ENCODE measurements at places on chromosomes 13 and 19.
A peak's percentile ranks its signal among the peaks of the same experiment; 100 is the strongest.

GRCh38 chr13:67001363-67001762 lies 228.8 kb downstream of the PCDH9 start:
- no peak for DNase-seq

DNA sequence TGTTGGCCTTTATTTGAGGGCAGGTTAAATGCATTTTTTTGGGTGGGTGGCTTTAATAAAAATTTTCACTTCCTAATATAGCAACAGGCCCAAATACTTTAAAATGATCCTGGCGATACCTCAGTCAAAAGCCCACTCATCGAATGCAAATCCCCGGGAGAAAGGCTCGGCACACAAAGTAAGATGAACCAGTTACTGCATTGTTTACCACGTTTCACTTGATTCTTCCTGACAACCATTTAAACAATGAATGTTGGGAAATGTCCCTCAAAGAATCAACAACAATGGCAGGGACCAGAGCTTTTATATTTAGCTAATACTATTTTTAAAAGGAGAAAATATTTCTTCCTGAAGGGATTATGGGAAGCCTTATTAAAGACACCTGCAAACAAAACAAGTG lies 187.7 kb downstream of the ABCC4 start:
- no peak for DNase-seq

DNA sequence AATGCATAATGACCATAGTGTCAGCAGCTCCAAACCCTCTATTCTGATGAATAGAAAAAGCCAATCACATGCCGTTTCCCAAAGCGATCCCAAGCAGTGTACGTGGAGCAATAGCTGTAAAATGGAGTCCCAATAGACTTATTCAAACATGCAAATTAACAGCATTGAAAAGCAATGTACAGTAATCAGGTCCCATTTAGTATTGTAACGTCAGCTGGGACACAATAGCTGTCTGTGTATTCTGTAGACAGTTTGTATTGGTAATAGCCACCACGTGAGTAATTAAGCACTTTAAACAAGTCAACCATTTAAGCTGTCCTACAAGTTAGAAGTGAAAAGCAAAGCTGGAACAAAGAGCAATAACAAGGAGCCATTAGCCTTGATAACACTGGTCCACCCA lies 698.2 kb downstream of the PCDH17 start:
- no peak for DNase-seq

- DNase-seq: no peak
Observed at GRCh38 chr19:45403272-45403671, 1.6 kb downstream of the PPP1R13L start.

DNA sequence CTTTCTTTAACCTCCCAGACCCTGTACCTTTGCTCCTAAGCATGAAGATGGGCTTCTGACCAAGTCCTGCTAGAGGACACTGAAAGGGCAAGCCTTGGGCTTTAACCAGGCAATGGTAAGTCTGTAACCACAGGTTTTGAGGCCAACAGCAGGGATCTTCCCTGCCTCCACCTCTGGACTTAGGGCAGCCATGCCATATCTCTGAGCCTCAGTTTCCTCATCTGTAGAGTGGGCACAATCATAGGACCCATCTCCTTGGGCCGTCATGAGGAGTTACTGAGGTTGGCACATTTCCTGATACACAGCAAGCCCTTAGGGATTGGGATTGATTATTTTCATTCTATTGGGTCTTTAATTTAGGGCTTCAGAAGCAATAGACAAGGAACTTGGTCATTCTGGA lies 14.7 kb downstream of the KLK1 start:
- DNase-seq: no peak

- DNase-seq: no peak
Observed at GRCh38 chr19:38060331-38060730, 153.3 kb downstream of the SIPA1L3 start.

- DNase-seq: peak; percentile 81
Observed at GRCh38 chr19:49889687-49890348, 6.9 kb downstream of the IL4I1 start.

DNA sequence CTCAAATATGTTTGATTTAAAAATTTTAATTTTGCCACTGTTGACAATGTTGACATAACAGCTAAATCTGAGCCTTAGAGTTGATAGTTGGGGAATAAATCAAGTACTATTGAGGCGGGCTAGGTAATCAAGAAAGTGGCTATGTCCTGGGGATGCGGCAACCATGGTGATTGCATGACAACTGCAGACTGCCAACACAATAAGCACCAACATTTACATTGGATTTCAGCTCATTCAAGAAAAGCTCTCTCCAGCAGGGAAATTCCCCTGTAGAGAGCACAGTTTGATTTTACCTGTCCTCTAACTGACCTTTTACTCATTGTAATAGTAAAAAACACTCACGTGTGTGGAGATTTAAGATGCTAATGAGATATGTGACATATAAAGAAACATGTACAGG lies 63.1 kb downstream of the ZNF100 start:
- DNase-seq: no peak

DNA sequence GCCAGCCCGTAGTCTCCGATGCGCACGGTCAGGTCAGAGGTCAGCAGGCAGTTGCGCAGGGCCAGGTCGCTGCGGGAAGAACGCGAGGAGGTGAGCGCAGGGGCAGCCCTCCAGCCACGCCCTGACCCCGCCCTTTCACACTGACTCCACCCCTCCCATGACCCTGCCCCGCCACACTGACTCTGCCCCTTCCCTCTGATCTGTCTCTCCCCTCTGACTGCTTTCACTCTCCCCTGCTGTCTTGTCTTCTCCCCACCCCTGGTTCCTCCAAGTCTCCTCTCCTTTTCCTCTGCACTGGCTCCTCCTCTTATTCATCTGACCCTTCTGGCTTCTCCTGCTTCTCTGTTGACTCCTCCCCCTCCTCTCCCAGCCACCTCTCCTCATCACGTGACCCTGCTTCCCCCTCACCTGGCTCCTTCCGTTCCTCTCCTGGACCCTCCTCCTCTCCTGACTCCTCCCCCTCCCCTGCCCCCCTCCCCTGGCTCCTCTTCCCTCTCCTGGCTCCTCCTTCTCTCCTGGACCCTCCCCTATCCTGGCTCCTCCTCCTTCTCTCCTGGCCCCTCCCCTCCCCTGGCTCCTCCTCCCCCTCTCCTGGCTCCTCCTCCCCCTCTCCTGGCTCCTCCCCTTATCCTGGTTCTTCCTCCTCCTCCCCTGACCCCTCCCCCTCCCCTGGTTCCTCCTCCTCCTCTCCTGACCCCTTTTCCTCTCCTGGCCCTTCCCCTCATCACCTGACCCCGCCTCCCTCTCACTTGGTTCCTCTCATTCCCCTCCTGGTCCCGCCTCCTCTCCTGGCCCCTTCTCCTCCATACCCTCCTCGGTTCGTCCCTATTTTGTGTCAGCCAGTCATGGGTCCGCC lies 9.9 kb downstream of the LMTK3 start:
- DNase-seq: peak; percentile 59

DNA sequence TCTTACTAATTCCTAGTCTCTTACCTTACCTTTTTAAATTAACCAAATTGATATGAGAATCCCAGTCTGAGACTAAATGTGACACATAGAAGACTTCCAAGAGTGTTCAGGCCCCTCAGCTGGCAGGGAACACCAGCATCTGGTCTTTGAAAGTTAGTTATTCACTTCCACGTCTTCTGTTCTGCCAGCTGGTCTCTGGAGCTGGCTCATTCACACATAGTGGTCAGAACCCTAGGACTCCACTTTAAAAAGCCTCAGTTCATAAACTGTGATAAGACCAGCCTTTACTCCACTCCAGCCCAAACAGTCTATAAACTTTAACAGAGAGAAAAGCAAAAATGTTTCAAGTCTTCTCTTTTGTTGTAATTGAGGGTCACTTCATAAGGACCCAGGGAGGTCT lies 263.0 kb downstream of the DCT start:
- DNase-seq: no peak

- DNase-seq: no peak
Observed at GRCh38 chr19:4609878-4610511, 29.3 kb upstream of the TNFAIP8L1 start.

DNA sequence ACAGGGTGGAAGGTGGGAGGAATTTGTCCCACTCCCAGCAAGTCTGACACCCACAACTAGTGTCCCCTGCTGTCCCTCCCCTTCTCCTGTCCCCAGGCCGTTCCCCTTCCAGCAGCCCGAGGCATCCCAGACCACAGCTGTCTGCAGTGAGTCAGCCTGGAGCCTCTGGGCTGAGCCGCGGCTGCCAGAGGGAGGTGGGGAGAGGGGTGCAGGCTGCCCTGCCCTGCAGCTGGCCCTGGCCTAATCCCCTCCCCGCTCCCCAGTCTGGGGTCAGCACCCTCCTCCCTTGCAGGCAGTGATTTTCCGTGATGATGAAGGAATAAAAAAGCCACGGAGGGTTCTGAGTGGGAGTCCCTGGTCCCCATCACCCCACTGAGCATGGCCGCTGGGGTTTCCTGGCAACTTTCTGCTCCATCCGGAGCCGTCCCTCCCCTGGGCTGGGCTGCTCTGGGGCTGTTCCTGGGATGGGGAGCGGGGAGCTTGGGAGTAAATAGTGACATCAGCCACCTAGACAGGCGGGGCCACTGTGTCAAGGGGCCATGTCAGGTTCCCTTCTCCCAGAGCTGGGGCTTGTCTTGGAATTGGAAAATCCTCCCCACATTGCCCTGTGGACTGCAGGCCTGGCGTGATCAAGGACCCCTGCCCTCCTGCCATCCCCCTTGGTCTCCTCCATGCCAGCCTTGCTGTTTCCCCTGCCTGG lies 16.8 kb downstream of the SPC24 start:
- no peak for DNase-seq

GRCh38 chr13:29472332-29472961 lies 123.0 kb downstream of the SLC7A1 start:
- DNase-seq: peak; percentile 29

GRCh38 chr13:97757807-97758206 lies 195.7 kb upstream of the IPO5 start:
- no peak for DNase-seq

- DNase-seq: no peak
Observed at GRCh38 chr13:101204270-101205020, 211.9 kb downstream of the NALCN start.

GRCh38 chr19:54390942-54391577 lies 24.2 kb upstream of the TTYH1 start:
- DNase-seq: peak; percentile 64

- no peak for DNase-seq
Observed at GRCh38 chr13:48580896-48581295, 48.0 kb upstream of the RCBTB2 start.
